ENCODE measurements at places on chromosomes 3 and 15.

DNA sequence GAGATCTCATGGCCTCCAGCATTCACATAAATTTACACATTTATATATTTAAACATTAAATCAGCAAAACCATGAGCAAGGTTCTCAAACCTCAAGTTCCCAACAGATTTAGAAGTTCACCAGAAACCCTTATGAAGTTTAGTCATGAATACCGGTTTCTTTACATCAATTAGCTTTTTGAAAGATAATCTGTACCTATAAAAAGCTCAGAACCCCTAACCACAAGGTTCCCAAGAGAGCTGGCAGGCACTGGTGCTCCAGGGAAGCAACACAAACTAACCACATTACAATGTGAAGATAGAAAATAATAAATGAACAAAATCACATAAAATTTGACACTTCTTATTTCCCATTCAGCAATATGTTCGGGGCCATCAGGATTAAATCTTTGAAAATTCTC, 150.9 kb downstream of the FBN1 start:
- DNase-seq, result no peak

DNA sequence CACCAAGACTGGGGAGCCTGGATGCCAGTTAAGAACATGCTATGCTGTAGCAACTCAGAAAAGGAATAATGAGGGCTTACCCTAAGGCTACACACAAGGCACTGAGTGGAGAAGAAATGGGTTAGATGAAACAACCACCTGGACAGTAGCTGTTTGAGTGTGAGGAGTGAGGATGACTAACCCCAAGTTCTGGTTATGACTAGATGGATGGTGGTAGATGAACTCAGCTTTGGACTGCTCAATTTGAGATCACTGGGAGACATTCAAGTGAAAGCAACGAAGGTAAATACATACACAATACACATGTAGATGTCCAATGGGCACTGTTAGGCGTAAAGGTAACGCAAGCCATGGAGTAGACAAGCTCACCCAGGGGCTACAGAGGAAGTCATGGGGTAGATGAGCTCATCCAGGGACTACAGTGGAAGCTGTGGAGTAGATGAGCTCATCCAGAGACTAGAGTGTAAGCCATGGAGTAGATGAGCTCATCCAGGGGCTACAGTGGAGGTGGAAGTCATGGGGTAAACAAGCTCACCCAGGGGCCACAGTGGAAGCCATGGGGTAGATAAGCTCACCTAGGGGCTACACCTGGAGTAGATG, 98.3 kb downstream of the ANO10 start:
- no peak for DNase-seq

DNA sequence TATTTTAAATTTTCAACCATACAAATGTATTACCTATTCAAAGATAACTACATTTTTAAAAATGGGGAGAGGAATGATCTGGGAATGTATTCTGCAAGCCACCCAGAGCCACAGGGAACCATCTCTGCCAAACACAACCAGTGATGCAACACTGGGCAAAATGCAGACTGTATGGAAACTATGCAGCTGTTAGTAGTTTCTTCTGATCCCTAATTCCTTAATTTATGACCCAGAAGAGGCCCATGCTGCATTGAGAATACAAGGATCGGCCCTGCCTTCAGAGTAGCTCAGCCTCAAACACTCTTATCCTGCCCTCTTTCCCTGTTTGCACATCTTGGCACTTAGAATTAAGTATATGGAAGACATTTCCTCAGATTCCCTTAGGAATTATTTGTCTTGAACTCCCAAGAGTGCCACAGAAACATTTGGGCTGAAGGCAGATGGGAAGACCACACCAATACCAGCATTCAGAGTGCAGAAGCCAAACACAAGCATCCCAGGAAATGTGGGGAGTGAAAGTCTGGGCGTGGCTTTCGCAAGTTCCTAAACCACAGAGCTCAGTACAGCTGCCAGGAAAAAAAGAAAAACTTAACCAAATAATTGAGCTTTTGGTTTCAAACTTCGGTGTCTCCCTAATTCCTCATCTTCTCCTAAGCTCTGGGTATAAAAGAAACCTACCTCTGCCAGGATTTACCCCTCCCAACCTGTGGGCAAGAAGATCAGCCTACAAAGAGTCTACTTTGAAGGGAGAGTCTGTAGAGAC, 5.3 kb downstream of the SNUPN start:
- DNase-seq, result no peak

DNA sequence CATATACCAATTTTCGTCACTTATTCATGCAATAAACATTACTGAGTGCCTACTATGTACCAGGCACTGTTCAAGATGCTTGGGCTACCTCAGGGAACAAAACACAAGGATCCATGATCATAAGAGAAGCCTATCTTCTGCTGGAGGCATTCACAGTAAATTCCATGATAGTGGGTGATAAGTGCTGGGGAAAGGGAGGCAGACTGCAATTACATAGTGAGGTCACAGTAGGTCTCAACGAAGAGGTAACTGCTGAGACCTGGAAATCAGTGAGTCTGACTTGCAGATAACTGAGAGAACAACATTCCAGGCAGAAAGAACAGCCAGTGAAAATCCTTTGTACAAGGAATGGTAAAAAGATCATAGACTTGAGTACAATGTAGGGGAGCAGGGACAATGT, 33.6 kb downstream of the RAF1 start:
- DNase-seq, result no peak

DNA sequence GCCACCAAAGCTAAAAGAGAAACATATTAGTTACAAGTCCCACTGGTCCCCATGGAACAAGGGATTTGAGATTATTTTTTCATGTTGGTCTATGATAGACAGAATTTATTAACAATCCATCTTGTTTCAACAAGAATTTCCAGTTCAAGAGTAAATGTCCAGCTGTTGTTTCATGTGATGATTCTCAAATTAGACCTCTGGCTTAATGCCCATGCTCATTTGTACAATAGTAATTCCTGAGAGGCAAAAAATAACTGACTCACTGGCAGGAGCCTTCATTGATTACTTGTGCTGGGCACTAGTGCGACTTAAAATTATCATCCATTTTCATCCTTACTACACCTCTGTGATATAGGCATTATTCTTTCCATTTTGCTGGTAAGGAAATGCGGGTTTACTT, 171.3 kb downstream of the ITPR1 start:
- DNase-seq, result no peak

DNA sequence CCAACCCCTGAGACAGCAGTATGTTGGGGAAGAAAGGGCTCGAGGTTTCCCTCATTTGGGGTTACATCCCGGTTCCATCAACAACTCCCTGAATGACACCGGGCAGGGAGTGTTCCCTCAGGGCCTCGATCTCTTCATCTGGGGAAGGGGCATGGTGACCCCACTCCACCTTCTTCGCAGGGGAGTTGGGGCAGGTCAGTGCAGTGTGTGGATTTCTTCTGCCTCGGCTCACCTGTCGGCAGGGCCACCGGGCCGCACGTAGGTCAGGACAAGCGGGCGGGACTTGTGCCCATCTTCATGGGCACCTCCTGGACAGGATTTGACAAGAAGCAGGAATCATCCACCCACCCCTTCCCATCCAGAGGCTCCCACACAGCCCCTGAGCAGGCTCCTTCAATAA, 17.4 kb downstream of the GRIP2 start:
- no peak for DNase-seq

DNA sequence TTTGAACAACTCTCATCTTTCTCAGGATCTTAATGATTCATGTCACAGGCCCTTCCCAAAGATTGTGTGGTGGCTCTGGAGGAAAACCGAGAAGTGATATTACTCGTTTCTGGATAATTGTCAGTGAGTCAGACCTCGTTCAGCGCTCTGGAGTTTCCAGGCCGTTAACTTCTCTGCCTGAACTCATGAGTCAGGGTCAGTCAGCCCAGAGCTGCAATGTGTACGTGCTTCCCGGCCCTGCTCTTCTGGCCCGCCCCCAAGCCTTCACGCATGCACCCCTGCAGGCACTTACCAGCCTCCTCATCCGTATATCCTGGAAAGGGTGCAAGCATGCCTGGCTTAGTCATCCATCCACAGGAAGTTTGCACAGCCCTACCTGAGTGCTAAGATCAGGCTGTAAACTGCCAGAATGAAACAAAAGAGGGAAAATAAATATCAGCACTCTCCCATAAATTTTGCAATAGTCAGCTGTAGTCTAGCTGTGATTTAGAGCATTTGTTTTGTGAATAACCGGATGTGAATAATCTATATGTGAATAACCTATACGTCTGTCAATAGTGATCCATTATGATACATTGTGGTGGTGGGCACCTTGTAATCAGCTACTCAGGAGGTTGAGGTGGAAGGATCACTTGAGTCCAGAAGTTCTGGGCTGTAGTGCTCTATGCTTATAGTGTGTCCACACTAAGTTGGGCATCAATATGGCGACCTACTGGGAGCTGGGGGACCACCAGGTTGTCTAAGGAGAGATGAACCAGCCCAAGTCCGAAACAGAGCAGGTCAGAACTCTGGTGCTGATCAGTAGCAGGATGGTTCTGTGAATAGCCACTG, 35.3 kb upstream of the SEMA4B start:
- peak; percentile 35 for DNase-seq

GRCh38 chr15:29123171-29123570, 146.5 kb downstream of the NSMCE3 start:
- DNase-seq, result no peak

- DNase-seq, result peak; percentile 58
Observed at GRCh38 chr15:51737522-51738305, at the start of gene LYSMD2. LYSMD2 (minus strand) TSS chr15:51737655; CDS start chr15:51737622, 33 bp downstream.

- DNase-seq, result no peak
Observed at GRCh38 chr15:100926258-100926657, 7.1 kb downstream of the LRRK1 start.

- DNase-seq, result peak; percentile 35
Observed at GRCh38 chr15:68650901-68651709, 72.3 kb downstream of the CORO2B start.

GRCh38 chr15:44790215-44790614, 53.9 kb downstream of the TRIM69 start:
- DNase-seq, result no peak

- no peak for DNase-seq
Observed at GRCh38 chr3:187612656-187613055, 57.5 kb downstream of the SST start.

- no peak for DNase-seq
Observed at GRCh38 chr3:58084166-58084565, 75.9 kb downstream of the FLNB start.

DNA sequence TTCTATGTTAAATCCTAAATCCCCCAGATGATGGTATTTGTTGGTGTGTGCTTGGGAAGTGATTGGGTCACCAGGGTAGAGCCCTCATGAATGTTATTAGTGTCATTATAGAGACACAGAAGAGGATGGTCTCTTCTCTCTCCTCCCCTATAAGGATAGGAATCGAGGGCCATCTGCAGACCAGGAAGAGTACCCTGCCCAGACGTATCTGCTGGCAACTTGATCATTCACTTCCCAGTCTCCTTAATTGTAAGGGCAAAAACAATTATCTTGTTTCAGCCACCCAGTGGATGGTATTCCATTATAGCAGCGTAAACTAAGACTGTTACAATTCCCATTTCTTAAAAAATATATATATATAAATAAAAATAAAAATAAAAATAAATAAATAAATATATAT, 892.2 kb downstream of the SI start:
- DNase-seq, result no peak

- DNase-seq, result no peak
Observed at GRCh38 chr3:62562596-62562995, 189.2 kb upstream of the FEZF2 start.

DNA sequence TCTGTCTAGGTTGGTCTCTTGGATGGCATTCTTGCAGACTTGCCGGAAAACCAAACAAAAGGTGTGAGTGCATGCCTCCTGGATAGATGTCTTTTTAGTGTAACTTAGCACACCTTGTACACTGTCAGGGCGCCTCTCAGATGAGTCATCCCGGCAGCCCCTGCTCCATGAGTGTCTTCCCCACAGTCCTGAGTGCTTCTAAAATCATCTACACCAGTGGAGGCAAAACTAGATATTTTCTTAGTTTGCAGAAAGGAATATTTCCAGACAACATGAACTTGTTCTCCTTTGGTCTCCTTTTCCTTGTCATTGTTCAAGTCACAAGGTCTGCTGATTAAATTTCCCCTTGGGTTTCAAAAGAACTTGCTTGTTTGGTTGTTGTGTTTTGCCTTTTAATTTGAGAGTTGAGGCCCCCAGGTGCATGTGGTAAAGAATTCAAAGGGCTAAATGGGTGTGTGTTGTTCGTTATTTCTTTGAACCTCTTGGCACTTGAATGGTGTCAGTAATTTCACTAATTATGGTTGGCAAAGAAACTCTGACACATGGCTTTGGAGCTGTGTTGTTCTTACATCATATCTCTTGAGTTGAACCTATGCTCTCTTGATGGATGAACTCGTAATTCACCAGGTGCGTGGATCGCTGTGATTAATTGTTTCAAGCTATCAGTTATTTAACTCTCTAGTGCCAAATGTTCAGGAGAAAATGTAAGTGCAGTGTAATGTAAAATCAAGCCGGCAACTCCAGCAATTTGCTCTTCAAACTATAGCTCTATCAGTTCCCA, 98.2 kb downstream of the IGF1R start:
- DNase-seq, result no peak

DNA sequence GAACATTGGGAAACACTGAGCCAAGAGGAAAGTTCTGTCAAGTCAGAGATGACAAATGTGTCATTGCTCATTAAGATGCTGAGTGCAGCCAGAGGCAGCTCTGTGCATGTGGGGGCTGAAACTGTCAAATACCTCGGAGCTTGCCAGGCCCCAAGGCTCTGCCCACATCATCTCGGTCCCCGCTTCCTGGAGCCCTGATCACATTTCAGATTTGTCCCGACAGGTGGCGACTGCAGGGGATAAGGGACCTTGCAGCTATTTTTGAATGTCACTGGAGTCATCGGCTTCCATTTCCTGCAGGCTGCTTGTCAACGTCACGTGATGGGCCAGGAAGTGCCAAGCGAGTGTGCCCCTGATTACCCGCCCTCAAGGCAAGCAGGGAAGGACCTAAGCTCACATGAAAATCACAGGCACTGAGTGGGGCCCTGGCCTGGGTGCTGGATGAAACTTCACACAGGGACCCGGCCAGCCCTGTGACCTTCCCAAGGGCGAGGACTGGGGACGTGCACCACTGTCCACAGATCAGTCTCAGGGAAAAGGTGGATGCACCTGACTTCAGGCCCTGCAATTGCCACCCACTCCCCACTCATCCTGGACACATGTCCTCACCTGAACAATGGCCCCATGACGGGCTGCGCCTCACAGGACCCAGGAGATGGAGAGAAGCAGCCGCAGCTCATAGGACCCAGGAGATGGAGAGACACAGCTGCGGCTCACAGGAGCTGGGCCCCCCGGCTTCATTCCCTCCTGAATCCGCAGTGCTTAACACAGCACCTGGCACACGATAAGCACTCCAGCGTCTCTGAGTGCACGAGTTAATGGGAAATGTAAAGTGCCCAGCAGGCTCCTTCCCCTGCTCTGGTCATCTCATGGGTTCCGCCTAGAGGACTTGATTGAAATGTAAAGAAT, 73.4 kb downstream of the NUP210 start:
- DNase-seq, result peak; percentile 54

- no peak for DNase-seq
Observed at GRCh38 chr3:52065264-52065756, 8.9 kb upstream of the DUSP7 start.

Data from stimulated activated CD8-positive, alpha-beta memory T cell treated with anti-CD3 and anti-CD28 coated beads, Interleukin-15, amount 100 ng/mL, for 48 hours (primary cell).